ENCODE measurements at places on chromosomes 5 and 9. TPM values are rescaled to one million over a fixed set of nuclear protein-coding genes. Genes with fewer than 3 reads are reported as not detected.

The CDC20B gene
- total RNA-seq: under 0.01 TPM

The INSL4 gene
- total RNA-seq: not detected

The LCN2 gene
- not detected for total RNA-seq

The RIMOC1 gene
- total RNA-seq: 12.9 TPM

The ZNF658 gene
- total RNA-seq: 5.0 TPM

The CCNO gene
- not detected for total RNA-seq

The AK6 gene
- total RNA-seq: 27.1 TPM

The GOLM1 gene
- 12.2 TPM for total RNA-seq

The ENG gene
- 24.6 TPM for total RNA-seq

The CDH9 gene
- not detected for total RNA-seq

The PTPN3 gene
- total RNA-seq: 2.6 TPM

The GPR151 gene
- not detected for total RNA-seq

The NEUROG1 gene
- total RNA-seq: not detected

The UIMC1 gene
- 39.3 TPM for total RNA-seq

The COX7C gene
- total RNA-seq: 248 TPM

The TEX48 gene
- not detected for total RNA-seq

The LCN9 gene
- not detected for total RNA-seq

The SLC23A1 gene
- total RNA-seq: not detected

The ELOVL7 gene
- 0.09 TPM for total RNA-seq

The EPB41L4B gene
- total RNA-seq: 0.22 TPM

The GAS1 gene
- total RNA-seq: 2.4 TPM

The SVEP1 gene
- total RNA-seq: under 0.01 TPM

The GNE gene
- total RNA-seq: 11.9 TPM

The SHOC1 gene
- not detected for total RNA-seq

The KIF4B gene
- total RNA-seq: 0.33 TPM

The PCDHGC5 gene
- total RNA-seq: 0.52 TPM

The FCN2 gene
- not detected for total RNA-seq

The KLF9 gene
- 23.5 TPM for total RNA-seq

The PCDHGB5 gene
- total RNA-seq: 11.8 TPM

The SLC35D2 gene
- total RNA-seq: 26.6 TPM

The BTNL9 gene
- total RNA-seq: 0.11 TPM

The NFIB gene
- total RNA-seq: 199 TPM

The BAAT gene
- not detected for total RNA-seq

The SPAG8 gene
- not detected for total RNA-seq

The IRX1 gene
- not detected for total RNA-seq

The LRRC70 gene
- 88.9 TPM for total RNA-seq

The LEAP2 gene
- 0.11 TPM for total RNA-seq

The CCDC192 gene
- total RNA-seq: not detected

The PRDM9 gene
- not detected for total RNA-seq

The IL5 gene
- total RNA-seq: not detected

The LTC4S gene
- 0.52 TPM for total RNA-seq

All from dermis lymphatic vessel endothelial cell (primary cell).